ENCODE measurements at places on chromosomes 5 and 9.

DNA sequence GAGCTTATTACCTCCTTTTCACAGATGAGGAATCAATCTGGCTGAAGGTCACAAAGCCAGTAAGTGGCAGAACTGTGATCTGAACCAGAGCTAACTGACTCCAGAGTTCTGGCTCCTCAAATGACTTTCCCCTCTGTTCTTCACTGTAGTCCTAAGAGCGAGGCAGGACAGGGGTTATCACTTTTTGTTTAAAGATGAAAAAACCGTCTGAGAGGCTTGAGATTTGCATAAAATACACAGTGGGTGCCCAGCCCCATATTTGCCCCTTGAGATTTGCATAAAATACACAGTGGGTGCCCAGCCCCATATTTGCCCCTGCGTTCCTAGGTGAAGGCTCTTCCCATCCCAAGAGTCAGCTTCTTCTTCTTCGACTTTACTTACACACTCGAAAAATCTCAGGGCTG is 667 bp downstream of the FBXO10 start:
- no peak for DNase-seq

- no peak for DNase-seq
Observed at GRCh38 chr5:132238169-132238744, 10.6 kb upstream of the P4HA2 start.

DNA sequence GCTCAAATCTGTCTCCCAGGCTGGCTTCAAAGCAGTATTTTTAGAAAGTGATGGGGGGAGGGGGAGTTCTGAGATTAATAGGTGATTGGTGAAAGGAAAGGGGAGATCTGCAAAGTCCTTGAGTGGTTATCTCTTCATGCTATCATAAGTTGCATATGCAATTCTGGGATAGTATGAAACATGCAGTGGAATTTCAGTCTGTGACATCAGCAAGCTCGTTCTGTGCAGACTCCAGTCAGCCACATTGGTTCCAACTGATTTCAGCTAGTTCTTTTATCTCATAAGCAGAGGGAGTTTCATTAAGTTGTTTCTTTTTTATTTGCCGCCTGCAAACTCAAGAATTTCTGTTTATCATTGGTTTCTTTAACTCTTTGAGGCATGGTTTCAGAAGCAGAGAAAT is 180.5 kb upstream of the SH3GL2 start:
- DNase-seq = no peak

DNA sequence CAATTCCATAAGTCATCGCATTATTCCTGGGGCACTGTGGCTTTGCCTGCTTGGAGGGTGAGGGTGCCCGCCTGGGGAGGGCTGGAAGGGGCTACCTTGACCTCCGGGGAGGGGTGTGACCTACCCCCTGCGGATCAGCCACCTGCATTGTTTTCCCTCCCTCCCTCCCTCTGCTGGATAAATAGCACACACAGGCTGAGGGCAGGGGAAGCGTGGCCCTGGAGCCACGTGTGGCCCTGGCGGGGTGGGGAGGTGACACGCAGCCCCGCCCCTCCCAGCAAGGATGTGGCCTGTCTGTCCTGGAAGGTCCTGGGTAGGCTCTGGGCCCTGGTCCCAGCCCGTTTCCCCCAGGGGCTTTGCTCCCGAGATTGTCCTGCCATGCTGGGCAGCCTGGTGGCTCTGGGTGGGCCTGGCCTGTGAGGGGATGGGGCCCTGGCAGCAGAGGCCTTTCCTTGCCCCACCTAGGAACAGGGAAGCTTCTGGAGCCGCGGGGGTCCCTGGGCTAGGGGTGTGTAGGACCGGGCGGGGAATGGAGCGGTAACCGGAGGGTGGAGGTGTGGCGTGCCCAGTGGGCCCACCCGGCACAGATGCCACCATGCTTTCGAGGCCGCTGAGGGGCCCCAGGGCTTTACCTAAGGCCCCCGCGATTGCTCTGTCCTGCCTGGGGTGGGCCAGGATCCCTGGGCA is 33.4 kb downstream of the RXRA start:
- no peak for DNase-seq

- DNase-seq = no peak
Observed at GRCh38 chr5:133970325-133970909, 2.0 kb upstream of the C5orf15 start.

GRCh38 chr5:131250751-131251475 is 12.9 kb upstream of the CDC42SE2 start:
- no peak for DNase-seq

DNA sequence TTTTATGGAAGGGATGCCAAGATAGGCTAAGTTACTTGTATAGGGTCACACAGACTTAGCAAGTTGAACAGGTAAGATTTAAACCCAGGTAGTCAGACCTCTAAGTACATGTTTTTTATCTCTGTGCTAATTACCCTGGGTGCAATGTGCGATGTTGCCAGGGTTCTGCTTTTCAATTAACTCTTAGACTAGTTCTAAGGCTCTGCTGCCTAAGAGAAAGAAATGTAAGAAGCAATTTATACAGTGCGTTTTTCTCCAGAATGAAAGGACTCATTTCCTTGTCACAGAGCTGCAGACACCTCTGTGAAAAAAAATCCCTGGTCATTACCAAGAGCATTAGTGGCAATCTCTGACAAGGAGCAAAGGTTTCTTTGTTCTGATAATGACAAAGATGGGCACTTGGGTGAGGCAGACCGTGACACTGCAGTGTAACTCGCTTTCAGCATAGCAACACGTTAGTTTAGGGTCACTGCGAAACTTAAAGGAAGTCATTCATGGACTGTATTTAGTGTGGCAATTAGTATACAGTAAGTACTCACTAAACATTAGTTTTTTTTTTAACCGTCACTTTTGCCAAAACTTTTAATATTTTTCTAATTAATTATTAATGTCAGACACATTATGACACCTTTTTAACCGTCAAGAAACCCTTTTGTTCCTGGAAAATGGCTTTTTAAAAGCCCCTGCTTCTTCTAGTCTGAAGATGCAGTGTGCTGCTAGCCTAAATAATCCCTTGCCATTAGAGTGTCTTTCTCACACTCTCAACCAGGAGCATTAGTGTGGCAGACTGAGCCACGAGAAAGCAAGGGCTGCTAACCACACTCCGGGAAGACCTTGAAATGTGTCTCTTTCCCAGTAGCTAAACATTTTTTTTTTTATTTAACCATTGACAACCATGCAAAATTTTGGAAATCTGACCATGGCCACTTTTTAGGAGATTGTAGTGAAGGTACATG is 520.0 kb upstream of the C9orf72 start:
- no peak for DNase-seq

GRCh38 chr5:38589629-38590028 is 33.2 kb upstream of the LIFR start:
- DNase-seq = no peak

DNA sequence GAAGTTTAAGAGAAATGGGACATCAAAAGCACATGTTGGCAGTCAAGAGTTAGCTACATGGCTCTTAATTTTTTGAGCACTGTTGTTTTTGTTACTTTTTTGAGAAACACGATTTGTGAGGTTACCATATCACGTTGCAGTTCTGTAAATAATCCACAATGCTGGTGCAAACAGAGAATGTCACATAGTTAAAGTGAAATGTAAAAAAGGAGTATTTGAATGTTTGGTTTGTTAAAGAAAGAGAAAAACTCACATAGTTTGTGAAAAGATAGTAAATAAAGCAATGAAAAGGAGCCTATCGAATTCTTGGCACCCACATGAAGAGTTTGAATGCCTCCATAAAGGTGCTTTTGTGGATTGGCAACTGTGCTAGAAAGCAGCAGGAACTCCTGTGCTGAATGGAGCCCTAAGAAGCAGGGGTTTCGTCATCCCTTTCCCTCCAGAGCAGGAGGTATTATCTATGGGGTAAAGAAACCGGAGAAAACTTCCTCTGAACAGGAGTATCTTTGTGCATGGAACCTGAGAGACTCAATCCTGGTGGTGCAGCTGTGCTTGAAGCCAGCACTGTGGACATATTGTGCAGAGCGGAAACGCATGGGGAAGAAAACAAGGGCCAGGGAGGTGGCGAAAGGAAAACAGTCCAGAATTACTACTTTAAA is 148.5 kb upstream of the OTULINL start:
- no peak for DNase-seq

DNA sequence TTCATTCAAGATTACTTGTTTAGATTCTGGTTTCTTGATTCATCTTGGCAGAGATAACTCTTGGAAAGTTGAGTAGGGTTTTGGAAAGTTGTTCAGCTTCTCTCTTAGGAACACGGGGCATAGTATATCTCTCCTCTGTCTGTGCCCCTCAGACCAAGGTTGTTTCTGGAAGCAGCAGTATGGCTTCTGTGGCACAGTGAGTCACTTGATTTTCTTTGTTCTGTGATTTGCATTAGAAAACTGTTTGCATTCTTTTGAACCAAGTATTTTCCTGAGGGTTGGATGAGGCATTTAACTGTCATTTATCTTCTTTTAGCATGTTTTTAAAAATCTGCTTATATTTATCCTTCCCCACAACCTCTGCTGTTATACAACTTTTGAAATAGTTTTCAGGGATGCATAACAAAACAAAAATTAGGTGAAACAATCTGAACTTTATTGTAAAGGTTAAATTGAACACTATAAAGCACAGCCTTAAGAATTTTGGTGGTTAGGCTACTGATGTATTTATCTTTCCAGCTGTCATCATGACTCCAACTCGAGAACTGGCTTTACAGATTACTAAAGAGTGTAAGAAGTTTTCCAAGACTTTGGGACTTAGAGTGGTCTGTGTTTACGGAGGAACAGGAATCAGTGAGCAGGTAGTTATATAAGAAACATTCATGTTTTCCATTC is 26.5 kb downstream of the DDX46 start:
- no peak for DNase-seq

- no peak for DNase-seq
Observed at GRCh38 chr9:7227951-7228350, 470.2 kb downstream of the KDM4C start.

DNA sequence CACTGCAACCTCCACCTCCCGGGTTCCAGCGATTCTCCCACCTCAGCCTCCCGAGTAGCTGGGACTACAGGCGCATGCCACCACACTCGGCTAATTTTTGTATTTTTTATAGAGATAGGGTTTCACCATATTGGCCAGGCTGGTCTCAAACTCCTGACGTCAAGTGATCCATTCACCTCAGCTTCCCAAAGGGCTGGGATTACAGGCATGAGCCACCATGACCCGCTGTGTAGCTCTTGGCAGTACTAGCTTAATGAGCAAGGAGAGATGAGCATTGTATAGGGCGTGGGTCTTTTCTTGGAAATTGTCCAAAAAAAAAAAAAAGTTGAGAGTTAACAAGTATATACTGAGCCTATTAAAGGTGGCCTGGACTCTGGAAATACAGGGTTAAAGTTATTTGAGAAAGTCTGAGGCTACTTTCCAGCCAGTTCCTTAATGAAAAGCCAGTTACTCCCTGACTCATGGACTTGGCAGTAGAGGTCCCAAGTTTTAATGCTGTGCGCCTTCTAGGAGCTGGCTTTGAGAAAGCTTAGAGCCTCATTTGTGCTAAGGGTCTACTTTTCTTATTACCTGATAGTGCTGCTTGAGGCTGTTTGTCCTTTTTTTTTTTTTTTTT is 4.2 kb upstream of the FGF18 start:
- DNase-seq = no peak

GRCh38 chr5:103941596-103941995 is 379.0 kb upstream of the NUDT12 start:
- DNase-seq = no peak

GRCh38 chr5:139462586-139463276 is at the start of gene ECSCR:
ECSCR (minus strand) TSS chr5:139462743; CDS start chr5:139462670, 73 bp downstream.
- no peak for DNase-seq

GRCh38 chr5:175694371-175695160 is 36.7 kb downstream of the HRH2 start:
- DNase-seq = no peak

DNA sequence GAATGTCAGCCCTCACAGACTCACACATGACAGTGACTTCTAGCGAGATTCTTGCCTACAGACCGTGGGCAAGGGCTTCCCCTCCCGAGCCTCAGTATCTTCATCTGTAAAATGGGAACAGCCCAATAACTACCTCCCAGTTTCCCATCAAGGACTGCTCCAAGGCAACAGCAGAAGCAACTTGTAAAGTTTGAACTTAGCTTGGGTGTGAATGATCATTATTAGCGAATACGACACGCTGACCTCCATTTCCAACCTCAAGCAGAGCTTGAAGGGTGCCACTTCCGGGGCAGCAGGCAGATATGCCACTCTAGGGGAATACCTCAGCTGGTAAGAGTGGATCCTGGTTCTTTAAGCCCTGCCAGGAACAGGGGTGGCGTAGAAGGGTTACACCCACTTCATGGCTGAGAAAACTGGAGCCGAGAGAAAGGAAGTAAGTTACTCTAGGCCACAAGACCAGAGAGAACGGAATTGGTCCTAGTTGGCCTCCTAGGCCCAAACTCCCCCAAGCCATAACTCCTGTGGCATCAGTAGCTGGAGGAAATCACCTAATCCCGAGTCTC is 2.0 kb downstream of the RNF44 start:
- DNase-seq = no peak

DNA sequence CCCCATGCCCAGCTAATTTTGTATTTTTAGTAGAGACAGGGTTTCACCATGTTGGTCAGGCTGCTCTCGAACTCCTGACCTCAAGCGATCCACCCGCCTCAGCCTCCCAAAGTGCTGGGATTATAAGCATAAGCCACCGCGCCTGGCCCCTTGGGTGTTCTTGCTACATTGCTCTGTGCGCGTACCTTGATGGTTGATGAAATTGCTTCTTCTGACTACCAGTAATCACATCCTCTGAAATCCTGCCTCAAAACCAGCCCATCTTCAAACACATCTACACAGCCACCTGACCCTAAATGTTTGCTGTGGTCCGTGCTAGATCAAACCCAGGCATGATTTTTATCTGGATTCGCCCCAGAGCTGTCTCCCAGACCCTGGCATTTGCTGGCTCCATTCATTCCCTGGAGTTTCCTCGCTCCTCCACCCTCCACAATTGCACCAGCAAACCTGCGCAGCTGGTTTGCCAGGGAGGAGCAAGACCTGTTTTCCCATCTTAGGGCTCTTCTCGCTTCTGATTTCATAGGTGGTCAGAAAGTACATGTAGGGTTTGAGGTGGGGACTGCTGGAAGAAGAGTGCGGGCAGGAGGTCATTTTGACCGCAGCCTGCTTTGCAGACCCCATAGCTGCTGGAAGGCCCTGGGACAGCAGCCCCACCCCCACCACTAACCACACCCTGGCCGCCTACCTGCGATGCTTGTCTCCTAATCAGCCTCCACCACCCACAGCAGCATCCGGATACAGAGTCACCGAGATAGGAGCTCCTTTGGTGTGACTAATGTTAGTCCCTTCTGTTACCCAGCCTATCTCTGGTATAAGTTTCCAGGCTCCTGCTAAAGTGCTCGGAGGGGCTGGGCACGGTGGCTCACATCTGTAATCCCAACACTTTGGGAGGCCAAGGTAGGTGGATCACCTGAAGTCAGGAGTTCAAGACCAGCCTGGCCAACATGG is 22.7 kb downstream of the SWI5 start:
- no peak for DNase-seq

DNA sequence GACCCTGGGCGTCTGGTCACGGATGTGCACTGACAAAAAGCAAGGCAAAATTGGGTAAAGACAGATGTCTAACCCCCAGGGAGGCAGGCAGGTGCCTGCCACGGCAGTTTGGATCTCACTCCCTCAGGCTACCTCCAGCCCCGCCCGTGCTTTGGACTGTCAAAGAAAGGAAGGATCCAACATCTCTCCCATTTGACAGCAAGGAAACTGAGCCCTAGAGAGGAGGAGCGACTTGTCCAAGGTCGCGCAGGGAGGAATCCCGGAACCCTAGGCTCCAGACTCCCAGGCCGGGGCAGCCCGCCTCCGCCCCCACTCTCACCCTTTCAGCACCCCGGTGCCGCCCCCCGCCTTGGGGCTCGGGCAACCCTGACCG is 376 bp downstream of the GOLGA1 start:
- peak; percentile 88 for DNase-seq

- DNase-seq = no peak
Observed at GRCh38 chr9:2087500-2088313, 72.6 kb downstream of the SMARCA2 start.
